T-helper 22 cell (primary cell): ENCODE measurements at places on chromosomes 11 and 22.

DNA sequence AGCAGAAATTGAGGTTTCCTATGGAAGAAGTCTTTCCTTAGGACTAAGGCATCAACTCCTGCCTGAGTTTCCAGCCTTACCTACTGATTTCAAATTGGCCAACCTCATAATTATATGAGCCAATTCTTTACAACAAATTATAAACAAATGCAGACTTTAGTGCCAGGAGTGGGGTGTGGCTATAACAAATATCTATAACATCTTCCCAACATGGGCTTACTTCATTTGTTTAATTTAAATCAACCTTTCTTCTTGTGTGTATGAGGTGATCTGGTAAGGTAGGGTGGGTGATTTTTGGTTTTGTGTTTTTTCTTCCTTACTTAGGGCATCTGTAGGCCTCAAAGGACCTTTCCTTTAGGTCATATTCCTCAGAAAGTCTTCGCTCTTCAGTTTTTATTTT lies 354.9 kb downstream of the SHANK2 start:
- DNase-seq, result no peak

DNA sequence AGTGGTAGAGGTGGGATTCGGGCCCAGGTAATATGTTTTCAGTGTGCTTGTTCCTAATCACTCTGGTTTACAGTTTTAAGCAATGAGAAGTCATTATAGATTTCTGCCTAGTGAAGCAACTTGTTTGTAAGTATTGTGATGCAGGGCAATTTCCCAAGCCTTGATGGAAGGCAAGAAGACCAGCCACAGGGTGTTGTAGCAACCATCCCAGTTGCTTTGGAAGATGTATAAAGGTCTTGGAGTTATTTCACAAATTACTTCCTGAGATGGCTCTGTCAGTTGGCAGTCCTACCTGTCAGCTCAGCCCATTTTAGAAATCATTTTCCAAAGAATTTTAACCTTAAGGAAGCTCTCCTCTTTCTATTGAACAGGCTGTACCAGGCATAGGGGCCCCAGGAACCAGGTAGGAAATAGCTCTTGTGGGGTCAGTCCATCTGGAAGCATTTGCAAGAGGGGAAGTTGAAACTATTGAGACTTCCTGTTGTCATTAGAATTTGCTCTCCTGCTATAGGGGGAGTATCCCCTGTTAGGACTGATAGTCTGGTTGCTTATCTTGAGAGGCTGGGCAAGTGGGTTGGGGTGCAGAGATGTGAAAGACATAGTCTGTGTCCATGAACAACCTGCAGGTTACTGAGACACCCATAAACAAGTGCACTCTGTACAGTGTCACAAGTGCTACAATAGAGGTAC lies 47.9 kb downstream of the STIM1 start:
- no peak for DNase-seq

DNA sequence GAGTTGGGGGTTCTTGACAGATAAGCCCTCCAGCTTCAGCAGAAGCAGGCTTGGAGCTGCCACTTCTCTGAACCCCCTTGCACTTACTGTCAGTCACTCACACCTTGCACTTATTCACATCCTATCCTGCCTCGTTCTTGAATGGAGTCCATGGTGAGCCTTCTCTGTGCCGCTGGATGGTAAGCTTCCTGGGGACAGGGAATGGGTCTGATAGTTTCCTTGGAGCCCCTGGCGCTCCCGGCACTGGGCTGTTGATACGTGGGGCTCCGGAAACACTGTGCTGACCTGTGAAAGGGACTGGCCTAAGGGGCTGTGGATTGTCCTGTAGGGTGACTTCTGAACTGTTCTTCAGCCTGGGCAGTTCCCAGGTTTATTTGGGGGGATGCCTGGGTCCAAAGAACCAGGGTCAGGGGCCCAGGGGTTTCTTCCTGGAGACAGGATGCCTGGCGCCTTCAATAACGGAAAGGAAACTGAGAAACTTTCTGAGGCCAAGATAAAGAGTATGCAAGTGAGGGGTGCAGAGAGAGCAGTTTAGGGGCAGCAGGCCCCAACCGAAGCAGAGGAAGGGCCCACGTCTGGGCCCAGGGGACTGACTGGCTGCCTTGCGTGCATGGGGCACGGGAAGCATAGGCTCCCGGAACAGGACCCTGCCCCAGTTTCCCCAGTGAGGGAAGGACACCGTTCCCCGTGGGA lies 709 bp upstream of the ST3GAL4 start:
- DNase-seq, result no peak

GRCh38 chr11:7300281-7300680 lies 48.6 kb downstream of the SYT9 start:
- no peak for DNase-seq

DNA sequence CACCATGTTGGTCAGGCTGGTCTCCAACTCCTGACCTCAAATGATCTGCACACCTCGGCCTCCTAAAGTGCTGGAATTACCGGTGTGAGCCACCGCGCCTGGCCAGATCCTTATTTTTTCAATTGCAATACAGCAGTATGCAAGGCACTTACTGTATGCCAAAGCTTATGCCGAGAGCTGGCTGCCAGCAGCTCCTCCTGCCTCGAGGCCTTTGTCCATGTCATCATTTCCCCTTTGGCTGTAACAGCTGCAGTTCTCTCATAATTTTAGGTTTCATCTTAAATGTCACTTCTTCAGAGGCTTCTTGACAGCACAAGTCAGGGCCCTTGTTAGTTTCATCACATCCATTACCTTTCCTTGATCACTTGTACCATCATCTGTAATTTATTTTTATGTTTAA lies 1.5 kb upstream of the SREBF2 start:
- DNase-seq, result no peak

- no peak for DNase-seq
Measured at GRCh38 chr11:112805658-112806057, 155.6 kb upstream of the NCAM1 start.

- DNase-seq, result no peak
Measured at GRCh38 chr11:107564877-107565218, 687 bp downstream of the ALKBH8 start.

- no peak for DNase-seq
Measured at GRCh38 chr11:1876361-1877063, 15.2 kb downstream of the PRR33 start.

- DNase-seq, result no peak
Measured at GRCh38 chr22:41445129-41446056, 1.2 kb downstream of the TOB2 start.

GRCh38 chr11:63998558-63999348 lies 12.5 kb downstream of the OTUB1 start:
- DNase-seq, result no peak

DNA sequence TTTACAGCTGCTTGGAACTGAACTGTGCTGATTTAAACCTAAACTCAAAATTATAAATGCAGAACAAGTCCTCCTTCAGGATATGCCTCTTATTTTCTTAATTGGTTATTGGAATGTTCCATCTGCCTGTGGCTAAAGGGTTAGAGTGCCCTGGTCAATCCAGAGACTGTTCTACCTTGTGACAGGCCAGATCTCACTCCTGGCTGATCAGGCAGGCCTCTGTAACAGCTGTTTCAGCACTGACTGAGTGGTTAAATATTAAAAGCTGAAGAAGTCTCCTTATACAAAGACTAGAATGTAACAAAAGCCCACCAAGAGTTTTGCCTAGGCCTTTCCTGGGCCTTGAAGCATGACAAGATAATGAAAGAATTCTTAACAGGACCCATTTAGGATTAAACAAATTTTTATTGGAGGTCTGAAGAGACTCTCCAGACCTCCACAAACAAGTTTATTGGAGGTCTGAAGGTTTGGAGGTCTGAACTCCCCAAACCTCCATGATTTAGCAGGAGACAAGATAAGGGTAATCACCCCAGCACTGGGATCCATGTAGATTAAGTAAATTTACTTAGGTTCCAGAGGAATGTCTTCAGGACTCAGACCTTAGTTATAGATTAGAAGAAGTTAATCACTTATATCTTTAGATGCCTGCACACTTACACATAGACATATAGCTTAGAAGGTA lies 35.8 kb downstream of the TMPRSS5 start:
- no peak for DNase-seq

DNA sequence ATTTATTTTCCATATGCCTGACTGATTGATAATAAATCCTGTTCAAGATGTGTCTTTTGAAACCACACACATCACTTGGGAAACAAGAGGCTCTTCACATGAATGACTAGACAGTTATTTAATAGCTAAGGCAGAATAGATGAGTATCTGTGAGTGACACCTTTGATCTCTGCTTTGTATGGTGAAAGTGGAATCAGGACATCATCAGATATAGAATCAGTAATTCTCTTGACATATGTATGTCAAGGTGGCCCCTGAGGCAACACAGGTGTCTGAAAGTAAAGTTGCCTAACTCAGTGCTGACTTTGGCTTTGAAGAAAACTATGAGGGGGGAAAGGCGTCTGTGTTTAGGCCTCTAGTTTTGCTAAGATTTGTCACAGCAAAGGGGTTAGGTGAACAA lies 11.5 kb upstream of the CASP4 start:
- DNase-seq, result no peak

- no peak for DNase-seq
Measured at GRCh38 chr22:27991586-27992293, 72.7 kb upstream of the PITPNB start.

- DNase-seq, result no peak
Measured at GRCh38 chr11:125968354-125968753, 22.5 kb downstream of the VSIG10L2 start.

- DNase-seq, result no peak
Measured at GRCh38 chr11:127073621-127074020, 73.1 kb upstream of the KIRREL3 start.

GRCh38 chr11:69893631-69894030 lies 74.4 kb upstream of the FGF3 start:
- DNase-seq, result no peak

GRCh38 chr22:46043816-46044620 lies 67.1 kb upstream of the WNT7B start:
- DNase-seq, result no peak

- DNase-seq, result no peak
Measured at GRCh38 chr22:47335460-47335859, 573.0 kb downstream of the TBC1D22A start.

DNA sequence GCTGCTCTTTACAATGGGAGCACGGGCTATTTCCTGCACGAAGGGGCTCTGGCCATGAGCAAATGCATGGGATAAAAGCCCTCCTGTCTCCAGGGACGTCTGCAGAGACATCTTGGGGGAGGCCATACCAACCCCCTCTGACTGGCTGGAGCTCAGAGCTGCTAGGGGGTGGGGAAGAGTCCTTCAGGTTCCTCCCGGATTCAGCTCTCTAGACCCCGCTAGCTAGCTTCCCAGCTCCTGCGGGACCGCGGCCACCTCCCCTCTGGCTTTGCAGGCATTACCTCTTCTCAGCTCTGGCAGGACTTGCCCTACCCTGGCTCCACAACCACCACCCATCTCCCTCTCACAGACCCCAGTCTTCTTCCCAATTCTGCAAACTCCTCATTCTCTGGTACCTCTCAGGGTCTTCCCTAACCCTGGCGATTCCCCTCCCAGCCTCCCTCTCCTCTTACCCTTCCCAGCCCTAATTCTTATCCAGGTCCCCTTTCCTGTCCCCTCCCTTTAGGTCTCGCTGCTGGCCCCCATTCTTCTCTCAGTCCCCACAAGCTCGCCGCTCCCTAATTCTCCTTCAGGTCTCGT lies 802 bp downstream of the SYT13 start:
- no peak for DNase-seq

- DNase-seq, result no peak
Measured at GRCh38 chr11:12184699-12185098, 74.3 kb downstream of the MICAL2 start.

GRCh38 chr22:36771356-36772063 lies 4.4 kb downstream of the IFT27 start:
- no peak for DNase-seq

GRCh38 chr11:84780689-84781293 lies 846.4 kb downstream of the DLG2 start:
- DNase-seq, result no peak

GRCh38 chr22:28012832-28013460 lies 93.9 kb upstream of the PITPNB start:
- no peak for DNase-seq

DNA sequence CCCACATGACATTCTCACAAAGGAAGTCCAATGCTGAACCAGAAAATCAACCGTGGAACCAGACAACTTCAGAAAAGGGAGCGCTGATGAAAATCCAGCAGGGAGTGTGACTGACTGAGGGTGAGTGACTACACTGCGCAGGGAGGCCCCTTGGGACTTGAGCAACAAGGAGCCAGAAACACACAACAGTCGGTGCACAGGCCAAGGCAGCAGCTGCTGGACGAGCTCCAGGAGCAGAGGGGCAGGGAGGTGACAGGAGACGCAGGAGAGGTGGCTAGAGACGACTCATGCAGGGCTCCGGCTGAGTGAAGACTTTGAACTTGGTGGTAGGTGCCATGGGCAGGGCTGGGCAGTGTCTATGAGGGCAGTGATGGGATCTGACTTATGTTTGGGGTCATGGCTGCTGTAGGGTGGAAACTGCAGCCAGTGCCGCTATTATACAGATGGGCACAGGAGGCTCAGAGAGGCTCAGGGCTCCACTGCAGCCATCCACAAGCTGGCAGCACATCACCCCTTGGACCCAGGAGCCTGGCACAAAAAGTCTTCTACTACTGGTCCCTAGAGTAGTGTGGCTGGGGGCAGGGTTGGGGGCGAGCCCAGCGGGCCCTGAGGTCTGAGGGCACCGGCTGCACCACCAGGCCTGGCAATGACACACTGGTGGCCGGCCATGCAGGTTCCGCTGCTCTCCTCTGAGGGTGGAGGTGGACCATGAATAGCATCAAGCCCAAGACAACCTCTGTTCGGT lies 10.3 kb upstream of the FADD start:
- DNase-seq, result no peak

DNA sequence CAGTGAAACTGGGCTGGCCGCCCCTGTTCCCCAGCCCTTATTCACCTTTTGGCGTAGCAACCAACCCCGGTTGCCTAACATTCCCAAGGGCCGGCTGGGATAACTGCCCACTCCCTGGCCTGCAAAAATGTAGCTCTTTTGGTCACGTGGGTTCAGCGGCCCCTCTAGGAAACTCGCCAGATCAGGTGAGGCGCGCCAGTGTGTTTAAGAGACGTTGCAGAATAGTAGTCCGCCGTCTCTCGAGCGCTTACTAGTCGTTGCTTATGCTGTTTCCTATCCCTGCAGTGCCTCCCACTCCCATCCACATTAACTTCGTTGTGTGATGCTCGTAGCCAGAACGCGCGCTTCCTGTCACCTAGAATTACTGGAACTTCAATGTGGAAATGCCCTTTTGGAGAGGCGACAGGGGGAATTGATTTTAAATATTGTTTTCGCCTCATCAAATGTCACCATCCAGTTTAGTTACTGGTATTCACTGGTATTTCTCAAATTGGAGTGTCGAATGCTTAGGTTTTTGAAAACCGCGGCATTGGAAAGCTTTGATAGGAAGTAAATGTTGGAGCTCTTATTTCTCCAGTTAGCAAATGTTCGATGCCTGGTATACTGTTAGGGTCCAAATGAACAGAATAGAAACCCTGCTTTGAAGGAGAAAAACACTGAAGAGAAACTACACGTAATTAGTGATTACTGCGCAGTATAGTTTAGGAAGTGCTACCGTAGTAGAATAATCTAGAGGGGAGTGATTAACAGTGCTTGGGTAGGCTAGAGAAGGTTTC lies 823 bp downstream of the CEP57 start:
- peak; percentile 23 for DNase-seq

GRCh38 chr22:33923033-33923432 lies 2.8 kb upstream of the LARGE1 start:
- no peak for DNase-seq
